ENCODE measurements at places on chromosomes 5 and 9. TPM values are rescaled to one million over a fixed set of nuclear protein-coding genes. Genes with fewer than 3 reads are reported as not detected.

DDX4 gene
- 0.06 TPM for polyA plus RNA-seq

PLAC8L1 gene
- 0.73 TPM for polyA plus RNA-seq

GRCh38 chr5:57696825-57697570 is 214.4 kb upstream of the ACTBL2 start:
- DNase-seq, result no peak

- DNase-seq, result no peak
These were observed 15.0 kb upstream of the IL12B start for GRCh38 chr5:159345336-159345735.

DNA sequence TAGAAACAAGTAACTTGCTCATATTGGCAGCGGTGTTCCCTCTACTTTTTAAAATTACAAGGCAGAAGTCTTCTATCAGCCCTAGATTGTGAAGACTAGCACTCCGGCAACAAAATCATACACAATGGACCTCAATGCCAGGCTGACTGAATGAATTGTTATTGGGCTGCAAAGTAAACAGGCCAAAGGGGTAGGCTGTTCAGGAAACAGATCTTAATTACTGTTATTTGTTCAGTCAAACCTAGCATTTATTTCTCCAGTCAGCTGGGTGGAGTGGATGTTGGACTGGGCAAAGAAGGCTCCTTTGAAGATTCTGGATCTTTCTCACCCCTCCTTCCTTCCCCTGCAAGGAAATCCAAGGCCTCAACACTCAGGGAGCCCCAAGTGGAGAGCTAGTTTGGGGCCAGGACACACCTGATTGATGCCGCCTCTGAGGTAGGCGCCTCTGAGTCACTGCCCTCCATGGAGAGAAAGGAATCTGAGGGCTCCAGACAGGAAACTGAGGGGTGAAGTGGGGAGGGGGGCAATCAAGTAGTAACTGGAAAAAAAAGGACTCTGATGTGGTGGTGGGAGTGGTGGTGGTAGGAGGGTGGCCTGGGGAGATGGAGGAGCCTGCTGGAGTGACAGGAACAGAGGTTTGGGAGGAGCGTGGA is 35.5 kb downstream of the SERINC5 start:
- no peak for DNase-seq

DNA sequence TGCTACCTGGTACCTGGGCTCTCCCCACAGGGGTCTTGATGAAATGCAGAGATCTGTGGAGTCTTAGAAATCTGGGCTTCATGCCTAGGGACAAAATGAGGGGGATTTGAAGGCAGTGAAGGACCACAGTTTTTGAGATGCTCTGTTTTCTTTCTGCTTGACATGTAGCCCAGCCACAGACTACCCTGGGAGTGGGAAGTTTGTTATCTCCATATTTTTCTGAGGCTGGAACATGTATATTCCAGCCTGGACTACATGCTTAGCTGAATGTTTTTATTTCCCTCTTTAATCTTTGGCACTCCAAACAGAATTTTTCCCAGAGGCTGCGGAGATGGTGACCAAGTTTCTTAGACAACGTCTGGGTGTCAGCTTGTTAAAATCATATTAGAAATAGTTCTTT is 252.9 kb downstream of the PAPPA start:
- no peak for DNase-seq

GRCh38 chr9:94745806-94746540 is 19.5 kb downstream of the AOPEP start:
- no peak for DNase-seq

MEIKIN gene
- polyA plus RNA-seq, result not detected

DNA sequence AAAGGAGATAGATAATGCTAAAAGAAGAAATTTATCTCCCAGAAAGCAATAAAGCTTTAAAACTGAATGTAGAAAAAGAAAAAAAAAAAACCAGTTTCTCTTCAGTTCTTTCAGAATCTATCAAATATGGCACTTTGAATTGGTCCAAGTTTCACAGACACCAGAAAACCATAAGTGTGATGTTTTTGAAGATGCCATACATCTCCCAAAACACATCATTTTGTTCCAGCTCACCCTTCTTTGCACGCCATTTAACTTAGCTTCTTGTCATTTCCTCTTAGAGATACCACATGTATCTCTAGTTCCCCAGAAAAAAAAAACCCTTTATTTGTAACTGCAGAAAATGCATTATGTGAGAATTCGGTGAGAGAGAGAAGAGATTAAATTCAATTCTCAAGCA is 46.1 kb upstream of the MAMDC2 start:
- no peak for DNase-seq

DNA sequence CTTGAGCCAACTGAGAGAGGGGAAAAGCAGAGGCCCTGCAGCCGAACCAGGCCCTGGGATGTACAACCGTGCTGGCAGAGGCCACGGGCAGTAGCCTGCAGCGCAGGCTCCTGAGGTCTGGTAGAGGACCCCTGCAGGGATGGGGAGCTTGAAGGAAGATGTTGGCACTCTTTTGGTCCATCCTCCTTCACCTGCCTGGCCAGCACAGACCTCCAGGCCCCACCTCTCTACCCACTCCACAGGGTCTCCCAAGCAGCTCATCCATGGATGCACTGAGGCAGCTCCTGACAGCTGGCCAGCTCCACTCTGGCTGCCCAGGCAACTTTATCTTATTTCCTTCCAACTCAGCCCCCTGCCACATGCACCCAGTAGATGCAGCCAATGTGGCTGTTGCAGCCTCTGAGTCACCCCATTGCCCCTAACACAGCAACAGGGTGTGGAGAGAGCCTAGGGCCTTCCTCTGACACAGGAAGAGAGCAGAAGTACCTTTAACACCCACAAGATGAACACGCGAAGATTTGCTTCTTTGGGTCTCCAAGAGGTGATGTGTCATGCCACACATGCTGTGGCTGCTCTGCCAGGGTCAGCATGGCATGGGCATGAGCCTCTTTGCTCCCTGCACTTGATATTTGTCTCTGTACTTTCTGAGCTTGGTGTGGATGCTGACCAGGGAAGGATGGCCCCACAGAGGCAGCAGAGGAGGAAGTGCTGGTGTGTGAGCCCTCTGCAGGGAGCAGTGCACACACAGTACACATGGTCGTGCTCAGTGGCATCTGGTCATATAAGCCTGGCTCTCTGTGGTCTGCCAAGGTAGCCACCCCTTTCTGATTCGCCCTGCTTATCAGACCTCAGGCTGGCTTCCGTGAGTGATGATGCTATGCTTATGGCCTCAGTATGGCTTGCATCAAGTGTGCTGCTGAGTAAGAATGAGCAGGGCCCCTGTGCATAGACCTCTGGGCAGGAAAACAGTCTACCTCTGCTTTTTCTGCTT is 117.2 kb downstream of the NRG2 start:
- DNase-seq, result no peak

IFT74 gene
- polyA plus RNA-seq, result 12.2 TPM

DNA sequence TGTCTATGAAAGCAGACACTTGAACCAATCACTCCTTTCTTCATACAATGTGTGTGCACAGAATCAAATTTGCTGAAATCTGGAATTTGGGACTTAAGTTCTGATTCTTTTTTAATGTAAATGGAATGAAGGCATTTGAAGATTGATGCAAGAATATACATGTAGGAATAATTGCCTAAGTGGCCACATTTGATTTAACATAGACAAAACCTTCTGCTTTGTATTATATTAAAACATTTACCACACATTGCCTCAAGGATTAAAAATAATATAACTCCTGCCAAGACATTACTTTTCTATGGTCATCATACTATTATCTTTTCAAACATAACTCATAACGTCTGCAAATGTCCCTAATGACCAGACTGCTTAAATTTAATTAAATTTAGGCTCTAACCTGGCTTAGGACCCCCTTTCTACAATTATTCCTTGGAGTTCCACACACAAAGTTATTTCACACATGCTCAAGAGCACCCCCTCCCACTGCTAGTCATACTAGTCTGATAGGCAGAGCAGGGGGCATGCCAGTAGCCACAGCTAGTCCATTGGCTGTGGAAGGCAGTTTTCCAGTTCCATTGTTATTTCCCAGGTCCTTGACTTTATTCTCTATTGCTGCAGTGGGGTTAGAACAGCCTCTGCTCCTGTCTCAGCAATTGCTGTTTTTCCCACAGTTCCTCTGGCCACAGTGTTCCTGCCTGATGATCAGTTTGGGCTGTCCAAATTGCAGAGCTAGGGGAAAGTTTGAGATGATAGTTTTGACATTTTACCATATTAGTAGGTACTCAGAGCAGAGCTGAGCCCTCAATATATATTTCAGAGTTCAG is 360.6 kb upstream of the GRAMD2B start:
- peak; percentile 26 for DNase-seq

SLC6A3 gene
- polyA plus RNA-seq, result not detected

DNA sequence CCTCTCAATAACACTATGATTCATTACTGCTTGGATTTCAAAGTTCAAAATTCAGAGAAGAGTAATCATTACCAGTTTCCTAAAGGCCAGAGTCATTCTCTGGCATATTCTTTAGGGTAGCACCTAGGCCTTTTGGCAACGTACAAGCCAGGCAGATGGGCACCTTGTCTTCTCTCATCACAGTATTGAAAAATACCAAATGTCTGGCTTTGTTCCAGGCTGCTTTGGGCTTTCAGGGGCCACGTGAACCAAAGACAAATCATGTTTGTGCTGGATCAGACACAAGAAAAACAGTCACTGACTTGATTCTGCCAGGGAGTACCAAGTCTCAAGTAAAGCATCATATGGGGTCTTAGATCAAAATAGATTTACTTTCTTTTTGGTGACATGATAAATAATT is 15.5 kb downstream of the MEGF9 start:
- no peak for DNase-seq

DNA sequence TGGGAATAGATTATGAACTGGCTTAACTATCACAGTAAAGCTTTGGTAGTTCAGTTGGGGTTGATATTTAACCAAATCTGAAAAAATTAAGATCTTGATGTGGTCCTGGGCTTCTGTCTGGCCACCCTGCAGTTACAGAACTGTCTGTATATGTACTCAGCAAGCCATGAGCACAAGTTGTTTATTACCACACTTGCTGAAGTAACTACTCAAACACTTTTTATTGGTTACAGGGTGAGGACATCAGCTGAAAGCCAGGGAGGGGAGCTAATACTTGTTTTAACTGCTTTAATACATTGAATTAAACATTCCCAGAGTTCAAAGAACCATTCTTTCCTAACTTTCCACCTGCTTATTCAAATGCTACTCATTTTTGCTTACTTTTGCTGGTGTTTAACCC is 29.4 kb upstream of the KCNN2 start:
- DNase-seq, result no peak

- no peak for DNase-seq
These were observed 3.2 kb upstream of the BAAT start for GRCh38 chr9:101387871-101388506.
